ENCODE measurements at places on chromosomes 4 and X. TPM values are rescaled to one million over a fixed set of nuclear protein-coding genes. Genes with fewer than 3 reads are reported as not detected.

Gene RNF150
- 0.13 TPM for total RNA-seq

Gene FSTL5
- total RNA-seq: not detected

Gene GPR143
- not detected for total RNA-seq

Gene GIMD1
- total RNA-seq: not detected

Gene GDPD2
- 0.33 TPM for total RNA-seq

Gene FATE1
- total RNA-seq: not detected

Gene FAAH2
- 2.3 TPM for total RNA-seq
